ENCODE measurements at places on chromosomes 5 and 9. TPM values are rescaled to one million over a fixed set of nuclear protein-coding genes. Genes with fewer than 3 reads are reported as not detected.
A peak's percentile ranks its signal among the peaks of the same experiment; 100 is the strongest.

Gene FBXL7
- 6.2 TPM for total RNA-seq

Gene C5orf58
- total RNA-seq, result not detected

Gene POLE3
- 90.6 TPM for total RNA-seq

Gene PCDHB3
- total RNA-seq, result 2.0 TPM

Gene PLK2
- total RNA-seq, result 230 TPM

Gene FOXI1
- total RNA-seq, result not detected

Gene CATSPER3
- total RNA-seq, result 0.11 TPM

Gene TEK
- total RNA-seq, result 3.3 TPM

Gene PCDHAC1
- total RNA-seq, result not detected

Gene GARNL3
- 1.2 TPM for total RNA-seq

Gene GPX3
- total RNA-seq, result 7.3 TPM

DNA sequence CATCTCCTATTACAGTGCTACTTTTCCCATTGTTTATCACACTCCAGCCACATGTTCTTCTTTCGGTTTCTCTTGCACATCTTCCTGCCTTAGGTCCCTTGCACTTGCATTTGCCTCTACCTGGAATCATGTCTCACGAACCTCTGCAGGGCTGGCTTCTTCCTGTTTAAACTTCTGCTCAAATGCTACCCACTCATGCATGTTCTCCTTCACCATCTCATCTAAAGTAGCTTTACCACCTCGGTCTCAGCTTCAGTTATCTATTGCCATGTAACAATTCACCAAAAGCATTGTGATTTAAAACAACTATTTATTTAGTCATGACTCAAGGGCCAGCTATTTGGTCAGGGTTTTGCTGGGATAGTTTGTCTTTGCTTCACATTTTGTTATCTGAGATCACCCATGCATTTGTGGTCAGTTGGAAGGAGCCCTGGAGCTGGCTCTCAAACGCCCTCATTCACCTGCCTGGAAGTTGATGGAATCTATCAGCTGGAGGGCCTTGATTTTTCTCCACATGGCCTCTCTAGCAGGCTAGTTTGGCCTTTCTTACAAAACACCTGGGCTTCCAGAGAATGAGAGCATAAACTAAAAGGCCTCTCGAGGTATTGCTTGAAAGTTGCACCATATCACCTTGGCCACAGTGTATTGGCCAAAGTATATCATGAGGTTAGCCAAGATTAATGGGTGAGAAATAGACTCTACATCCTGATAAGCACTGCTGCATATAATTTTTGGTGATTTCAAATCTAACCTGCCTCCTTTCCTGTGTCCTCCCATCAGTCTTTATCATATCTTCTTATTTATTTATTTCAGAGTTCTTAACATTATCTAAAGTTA, 21.4 kb downstream of the SPINK1 start:
- DNase-seq, result no peak

GRCh38 chr9:27362447-27363210, 65.7 kb upstream of the EQTN start:
- no peak for DNase-seq

DNA sequence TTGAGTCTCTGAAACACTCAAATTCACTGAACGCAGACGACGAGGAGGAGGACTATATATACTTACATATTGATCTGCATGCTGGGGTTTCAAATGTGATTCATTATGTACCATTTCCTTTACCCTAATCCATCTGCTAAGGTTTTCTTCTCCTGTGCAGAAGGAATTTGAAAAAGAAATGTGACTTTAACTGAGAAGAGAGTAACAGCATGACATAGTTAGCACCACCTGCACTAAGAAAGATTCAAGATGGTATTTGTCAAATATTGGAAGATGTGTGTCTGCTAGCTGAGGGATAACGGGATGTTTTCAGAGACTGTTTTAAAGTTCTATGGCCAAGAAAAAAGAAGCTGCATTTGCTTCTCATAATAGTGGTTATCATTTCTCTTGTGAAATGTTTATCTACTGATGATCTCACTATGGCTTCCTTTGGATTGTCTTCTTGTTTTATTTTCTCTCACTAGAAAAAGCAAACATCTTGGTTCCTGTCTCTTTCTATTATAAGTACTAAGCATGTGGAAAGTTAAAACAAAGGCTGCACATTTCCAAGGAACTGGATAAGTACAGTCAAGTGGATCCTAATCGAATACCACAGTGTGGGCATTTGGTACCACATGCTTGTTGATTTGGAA, 89.8 kb upstream of the TLE4 start:
- no peak for DNase-seq

DNA sequence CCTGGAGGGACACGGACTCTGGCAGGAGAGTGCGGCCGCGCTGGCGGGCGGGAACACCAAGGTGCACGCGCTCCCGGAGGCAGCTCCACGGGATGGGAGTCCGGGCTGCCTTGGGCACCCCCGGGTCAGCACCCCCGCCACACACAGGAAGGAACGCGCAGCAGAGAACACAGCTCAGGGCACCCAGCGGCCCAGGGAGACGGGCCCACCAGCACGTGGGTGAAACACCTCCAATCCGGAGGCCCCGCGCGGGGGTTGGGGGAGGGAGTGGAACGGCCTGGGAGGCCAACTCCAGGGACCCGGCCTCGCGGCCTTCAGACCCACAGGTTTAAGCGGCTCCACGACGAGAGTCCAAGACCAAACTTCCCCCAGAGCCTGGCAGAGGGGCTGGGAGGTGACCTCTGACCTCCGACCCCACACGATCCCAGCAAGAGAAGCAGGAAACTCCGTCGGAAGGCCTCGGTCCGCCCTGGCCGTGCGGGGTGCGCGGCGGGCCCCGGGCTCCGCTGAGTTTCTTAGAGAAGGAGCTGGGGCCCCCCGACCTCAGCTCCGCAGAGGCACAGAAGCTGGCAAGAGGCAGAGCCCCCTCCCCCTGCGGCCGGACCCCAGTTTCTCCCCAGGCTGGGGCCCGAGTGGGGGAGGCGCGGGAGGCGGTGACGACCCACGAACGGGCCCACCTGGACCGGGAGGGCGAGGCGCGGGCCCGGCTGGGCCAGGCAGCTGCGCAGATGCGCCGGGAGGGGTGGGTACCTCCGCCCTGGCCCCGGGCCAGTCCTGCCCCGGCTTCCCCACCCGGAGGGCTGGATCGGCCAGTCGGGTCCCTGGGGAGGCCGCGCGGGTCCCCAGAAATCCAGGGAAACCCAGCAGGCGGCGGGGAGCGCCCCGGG, 851 bp downstream of the NACC2 start:
- DNase-seq, result peak; percentile 44

DNA sequence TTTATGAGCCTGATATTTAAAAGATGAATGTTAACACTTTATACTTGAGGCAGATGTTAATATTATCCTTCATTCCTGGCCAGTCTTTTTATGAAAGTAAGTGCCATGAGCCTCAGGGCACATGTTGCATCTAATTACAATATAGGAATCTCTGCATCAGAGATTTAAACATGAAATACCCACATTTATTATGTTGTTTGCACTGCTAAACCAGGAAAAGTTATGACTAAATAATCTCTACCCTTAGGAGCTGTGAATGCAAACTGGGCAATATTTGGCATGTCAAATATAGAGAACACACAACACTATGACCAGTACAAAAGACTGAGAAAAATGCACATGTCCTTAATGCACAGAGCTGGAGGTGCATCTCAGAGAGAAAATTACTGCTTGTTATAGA, 526.1 kb upstream of the GRAMD2B start:
- DNase-seq, result no peak

GRCh38 chr5:109880907-109881685, 191.4 kb downstream of the MAN2A1 start:
- DNase-seq, result peak; percentile 40

- no peak for DNase-seq
Observed at GRCh38 chr9:123872710-123873109, 57.2 kb downstream of the DENND1A start.

DNA sequence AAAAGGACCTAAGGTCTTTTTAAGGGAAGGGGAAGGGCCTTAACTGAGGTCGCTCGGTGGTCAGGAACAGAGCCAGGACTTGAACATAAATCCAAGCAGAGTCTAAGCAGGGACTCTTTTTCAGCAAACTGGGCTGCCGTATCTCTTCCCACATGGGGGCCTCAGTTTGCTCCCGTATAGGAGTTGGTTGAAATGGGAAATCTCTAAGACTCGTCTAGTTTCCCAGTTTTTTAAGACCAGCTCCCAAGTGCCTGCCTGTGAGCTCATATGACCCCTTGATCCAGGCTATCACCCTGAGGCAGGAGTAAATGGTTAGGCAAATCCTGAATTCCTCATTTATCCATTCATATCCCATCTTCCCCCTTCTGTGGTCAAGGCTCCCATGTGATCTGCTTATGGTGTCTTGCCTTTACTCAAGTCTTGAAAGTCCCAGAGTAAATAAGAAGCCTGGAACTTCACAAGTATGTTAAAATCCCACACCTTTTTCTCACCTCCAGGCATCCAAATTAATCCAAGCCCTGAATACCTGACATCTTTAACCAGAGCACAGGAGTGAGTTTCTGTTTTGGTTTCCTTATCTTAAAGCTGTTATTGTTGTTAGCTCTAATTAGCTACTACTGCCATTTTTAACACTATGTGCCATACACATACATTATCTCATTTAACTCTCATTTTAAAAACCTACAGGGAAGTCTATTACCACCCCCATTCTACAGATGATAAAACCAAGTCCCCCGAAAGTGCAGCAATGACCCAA, 3.0 kb downstream of the ARSI start:
- DNase-seq, result no peak

DNA sequence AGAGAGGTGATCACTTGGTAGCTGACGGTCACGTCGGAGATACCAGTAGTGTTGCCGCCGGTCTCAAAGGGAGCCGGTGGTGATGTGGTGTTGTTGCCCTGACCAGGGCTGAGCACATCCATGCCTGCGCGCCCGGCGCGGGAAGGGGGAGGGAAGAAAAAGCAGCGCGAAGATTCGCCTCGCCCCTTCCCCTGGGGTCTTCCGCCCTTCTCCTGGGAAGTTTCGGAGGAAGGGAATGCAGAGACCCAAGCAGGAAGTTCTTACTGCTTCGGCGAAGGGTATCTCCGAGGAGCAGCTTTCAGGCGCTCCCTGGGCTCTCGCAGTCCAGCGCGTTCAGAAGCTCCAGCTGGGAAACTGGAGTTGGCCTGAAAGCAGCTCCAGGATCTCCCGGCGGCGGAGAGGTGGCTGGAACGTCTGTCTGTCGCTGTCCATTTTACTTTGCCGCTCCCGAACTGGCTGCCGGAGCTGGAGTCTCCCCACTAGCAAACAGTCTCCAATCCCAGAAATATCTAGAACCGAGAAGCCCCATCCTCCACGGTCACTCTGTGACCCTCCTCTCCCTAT, 565 bp downstream of the HTR1A start:
- DNase-seq, result no peak

DNA sequence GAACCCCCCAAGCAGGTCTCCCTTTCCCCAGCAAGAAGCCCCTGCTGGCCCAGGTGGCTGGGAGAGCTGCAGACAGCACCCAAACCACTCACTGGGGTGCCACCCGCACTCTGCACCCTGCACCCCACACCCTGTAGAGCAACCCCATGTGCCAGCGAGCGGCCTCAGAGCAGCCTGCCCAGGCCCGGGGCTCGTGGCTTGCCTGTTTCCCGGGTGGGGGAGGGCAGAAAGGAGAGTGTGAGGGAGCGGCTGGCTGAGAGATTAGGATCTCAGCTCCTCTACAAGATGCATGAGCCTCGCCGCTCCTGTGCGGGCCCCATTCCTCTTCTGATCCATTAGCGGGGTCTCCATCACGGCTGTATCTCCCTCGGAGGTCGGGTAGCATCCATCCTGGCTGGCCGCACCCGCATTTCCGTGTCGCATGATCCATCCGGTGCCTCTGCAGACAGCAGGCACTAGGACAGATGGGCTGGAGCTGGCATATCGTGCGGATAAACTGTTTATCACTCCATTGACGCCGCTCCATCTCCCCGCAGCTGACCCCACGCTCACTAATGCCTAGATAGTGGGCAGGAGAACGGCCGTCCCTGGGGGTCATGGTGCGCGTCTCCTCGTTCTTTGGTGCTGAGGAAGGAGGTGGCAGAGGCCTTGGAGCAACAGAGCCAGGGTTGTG, 54.4 kb downstream of the MRPL36 start:
- DNase-seq, result no peak

DNA sequence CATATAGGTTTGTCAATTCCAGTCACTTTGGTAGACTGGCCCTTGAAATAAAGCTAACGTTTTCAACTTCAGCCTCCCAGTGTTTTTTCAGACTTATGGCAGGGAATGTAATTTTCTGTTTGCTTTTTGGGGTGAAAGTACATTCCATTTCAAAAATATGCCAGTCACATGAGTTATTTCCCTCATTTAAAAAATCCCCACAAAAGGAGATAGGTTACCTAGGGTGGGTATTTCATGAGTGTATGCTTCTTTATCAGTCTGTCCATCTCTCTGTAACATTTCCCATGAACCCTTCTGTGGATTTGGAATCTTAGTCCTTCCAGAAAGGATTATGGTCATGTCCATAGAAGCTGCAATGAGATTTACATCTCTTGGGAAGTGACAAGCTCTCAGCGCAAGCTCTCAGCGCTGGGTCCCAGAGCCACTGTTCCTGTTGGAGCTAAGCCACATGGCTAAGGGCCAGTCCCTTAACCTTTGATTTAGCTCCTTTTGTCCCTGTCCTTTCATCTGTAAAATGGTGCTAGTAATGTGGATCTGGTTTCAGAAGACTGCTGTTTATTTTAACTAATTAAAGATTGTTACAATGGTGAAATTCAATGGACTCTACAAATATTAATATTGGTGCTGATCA, 294.9 kb downstream of the NR3C1 start:
- no peak for DNase-seq

GRCh38 chr9:128286440-128286839, 10.4 kb downstream of the SWI5 start:
- no peak for DNase-seq

- peak; percentile 62 for DNase-seq
Observed at GRCh38 chr5:10442576-10442975, 897 bp downstream of the ROPN1L start.

GRCh38 chr9:129640871-129641749, 841 bp downstream of the ASB6 start:
- no peak for DNase-seq

- no peak for DNase-seq
Observed at GRCh38 chr5:179876610-179876952, 18.0 kb upstream of the MRNIP start.

DNA sequence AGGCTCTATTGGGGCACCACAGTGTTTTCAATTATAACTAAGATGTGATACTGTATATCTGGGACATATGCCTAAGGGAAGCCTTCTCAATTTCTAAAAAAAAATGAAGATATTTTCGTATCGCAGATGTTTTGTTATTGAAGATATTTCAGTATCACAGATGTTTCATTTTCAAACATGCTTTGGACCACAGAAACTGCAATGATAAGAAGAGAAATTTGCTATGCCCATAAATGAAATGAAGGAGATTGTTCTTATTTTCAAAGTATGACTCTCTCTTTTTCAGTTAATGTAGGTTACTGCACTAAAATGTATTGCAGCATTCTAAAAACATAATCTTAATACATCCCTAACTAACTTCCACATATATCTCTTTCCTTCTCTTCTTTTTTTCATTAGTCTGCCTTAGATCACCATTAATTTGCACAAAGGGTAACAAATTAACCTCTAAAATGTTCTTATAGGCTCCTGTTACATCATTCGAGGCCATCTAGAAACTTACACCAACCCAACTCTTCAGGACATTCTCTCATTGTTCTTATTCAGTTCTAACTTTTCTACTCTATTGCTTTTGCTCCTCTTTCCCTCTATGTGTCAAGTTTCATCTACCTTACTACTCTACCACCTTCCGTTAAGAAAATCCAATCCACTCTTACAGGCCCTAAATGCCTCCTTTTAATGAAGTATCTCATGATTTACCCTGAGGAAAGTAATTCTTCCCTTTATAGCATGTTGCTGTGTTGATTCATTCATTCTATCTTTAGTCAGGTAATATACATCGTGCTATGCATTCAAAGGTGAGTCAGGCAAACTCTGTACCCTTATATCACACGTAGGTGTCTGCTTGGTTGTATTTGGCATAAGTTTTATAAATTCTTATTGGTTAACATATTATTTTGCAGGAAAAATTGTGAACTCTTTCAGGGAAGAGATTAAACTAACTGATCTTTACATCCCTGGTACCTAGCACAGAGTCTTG, 70.5 kb downstream of the ST8SIA4 start:
- no peak for DNase-seq

Data from LHCN-M2 (cell line).